NCI-H1092 (cell line): ENCODE measurements at places on chromosomes 12 and 14.
A peak's percentile ranks its signal among the peaks of the same experiment; 100 is the strongest.

DNA sequence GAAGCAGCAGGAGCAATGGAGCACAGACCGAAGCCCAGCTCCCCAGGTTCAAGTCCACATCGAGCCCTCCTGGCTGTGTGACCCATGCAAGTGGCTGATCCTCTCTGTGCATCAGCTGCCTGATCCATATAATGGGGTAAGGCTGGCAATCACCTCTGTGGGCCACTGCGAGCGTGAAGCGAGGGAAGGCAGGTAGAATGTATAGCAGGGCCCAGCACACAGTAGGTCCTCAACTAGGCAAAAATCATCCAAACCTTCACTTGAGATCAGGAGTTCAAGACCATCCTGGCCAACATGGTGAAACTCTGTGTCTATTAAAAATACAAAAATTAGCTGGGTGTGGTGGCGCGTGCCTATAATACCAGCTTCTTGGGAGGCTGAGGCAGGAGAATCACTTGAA lies 102.6 kb downstream of the SCARB1 start:
- DNase-seq, result no peak

DNA sequence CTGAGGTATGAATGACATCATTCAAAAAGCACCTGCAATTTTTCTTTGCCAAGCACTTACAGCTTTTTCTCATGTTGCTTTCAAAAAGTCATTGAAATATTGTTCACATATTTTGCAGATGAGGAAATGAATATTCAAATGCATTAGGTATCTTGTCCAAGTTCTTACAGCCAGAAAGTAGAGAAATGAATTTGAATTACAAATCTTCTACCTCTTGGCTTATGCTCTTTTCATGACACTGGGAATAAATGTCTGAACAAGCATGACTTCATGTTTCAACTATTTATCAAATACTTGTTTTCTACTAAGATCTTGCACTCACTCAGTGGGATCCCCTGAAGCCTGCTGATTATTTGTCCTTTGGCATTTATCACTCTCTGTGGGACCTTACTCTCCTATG lies 267.2 kb upstream of the BTG1 start:
- no peak for DNase-seq

- no peak for DNase-seq
Observed at GRCh38 chr14:21073921-21074320, 3.8 kb downstream of the ARHGEF40 start.

- DNase-seq, result no peak
Observed at GRCh38 chr12:116719731-116720528, 17.9 kb downstream of the SPRING1 start.

DNA sequence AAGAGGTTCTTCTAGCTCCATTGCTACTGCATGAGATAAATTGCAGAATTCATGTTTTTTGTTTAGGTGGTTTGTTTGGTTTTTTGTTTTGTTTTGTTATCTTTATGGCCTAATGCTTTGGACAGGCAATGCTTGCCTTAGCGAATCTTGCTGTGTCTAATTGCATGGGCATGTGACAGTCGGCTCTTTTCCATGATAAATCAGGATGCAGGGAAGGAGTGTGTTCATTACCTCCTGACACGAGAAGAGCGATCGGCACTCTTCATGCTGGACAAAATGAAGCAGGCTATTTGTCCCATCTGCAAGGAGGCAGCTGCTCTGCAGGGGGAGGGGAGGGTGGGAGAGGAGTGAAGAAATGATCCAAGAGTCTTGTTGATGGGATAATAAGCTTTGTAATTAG lies 6.5 kb downstream of the CCDC60 start:
- no peak for DNase-seq

GRCh38 chr12:101501410-101501995 lies 26.4 kb downstream of the SPIC start:
- no peak for DNase-seq

GRCh38 chr14:22466491-22466890 lies 122.5 kb downstream of the DAD1 start:
- no peak for DNase-seq

GRCh38 chr12:126668538-126668937 lies 1598.4 kb upstream of the TMEM132C start:
- no peak for DNase-seq

DNA sequence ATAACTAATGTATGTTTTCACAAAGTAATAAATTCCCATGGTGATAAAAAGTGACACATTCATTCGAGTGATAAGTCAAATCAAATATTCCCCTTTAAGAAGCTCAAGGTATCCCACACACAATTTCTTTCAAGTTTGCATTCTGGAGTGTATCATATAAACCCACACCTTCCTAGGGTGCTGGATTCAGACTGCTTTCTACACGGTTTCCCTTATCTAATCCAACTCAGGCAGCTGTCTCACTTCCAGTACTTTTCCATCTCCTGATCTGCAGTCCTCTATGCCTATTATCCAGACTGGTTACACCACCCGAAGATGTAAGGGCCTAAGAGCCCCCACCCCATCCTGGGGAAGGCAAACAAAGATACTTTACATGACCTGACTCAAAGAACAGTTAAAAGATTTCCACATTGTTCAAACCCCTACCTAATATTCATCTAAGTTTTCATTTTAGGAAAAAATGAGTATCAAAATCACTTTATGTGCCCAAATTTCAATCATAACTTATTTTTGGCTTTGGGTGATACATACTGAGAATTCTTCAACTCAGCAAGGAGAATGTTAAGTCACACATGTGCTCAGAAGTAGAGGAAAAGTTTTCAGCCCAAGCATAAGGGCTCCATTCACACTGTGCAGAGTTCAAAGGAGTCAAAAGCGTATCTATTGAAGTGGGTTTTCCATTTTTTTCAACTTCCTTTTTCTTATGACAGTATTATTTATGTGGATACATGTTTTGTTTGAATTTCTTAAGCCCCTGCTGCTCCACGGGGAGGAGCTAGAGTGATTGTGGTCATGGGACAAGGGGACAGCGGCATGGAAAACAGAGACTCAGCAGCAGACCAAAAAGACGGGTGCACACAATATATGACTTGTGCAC lies 41.8 kb downstream of the CORO1C start:
- no peak for DNase-seq

DNA sequence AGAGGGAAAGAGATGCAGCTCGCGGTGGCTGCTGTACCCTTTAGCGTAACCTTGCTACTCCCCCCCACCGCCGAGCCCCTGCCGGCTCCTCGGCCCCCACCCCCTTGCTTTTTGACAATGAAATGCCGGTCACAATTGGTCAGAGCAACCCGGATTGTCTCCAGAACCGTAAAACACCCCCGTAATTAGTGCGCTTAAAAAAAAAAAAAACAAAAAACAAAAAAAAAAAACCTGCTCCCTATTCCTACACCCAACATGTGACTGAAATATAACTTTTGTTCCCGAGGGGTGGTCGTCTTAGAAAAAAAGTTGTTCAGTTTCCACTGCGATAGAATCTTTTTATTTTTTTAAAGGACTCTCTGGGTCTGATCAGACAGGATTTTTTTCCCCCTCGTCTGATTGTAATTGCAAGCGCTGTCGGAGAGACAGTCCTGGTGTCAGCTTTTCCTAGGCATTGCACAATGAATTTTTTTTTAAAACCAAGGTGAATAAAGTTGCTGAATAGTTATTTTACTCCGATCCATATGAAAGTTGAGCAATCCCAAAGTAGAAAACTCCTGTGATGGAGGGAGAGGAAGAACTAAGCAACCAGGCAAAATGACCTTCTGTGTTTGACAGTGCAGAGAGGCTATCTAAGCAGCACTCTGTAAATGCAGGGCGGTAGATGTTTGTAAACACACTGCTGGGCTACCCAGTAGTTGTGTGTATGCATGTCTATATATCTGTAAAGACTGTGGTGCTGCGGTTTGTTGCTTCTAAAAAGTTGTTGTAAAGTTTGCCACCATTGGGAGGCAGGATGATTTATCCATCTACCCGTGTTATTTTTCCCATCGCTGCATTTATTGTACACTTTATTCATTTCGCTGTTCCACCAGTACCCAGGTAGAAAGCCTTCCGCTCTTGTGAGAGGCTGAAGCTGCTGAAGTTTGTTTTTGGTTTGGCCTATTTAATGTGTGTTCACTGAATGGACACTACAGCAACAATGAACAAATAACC lies 1.1 kb downstream of the ETV6 start:
- peak; percentile 46 for DNase-seq

GRCh38 chr14:71341156-71341555 lies 433.9 kb downstream of the PCNX1 start:
- DNase-seq, result no peak

GRCh38 chr14:28381656-28382055 lies 384.9 kb upstream of the FOXG1 start:
- no peak for DNase-seq

- no peak for DNase-seq
Observed at GRCh38 chr14:75109877-75110276, 17.0 kb downstream of the NEK9 start.

DNA sequence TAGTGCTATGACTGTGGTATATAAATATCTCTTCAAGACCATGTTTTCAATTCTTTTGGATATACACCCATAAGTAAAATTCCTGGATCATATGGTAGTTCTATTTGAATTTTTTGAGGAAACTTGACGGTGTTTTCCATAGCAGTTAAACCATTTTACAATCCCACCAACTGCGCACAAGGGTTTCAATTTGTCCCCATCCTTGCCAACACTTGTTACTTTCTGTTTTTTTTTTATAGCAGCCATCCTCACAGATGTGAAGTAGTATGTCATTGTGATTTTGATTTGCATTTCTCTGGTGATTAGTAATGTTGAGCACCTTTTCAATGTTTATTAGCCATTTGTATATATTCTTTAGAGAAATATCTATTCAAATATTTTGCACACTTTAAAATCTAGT lies 14.5 kb upstream of the A2M start:
- no peak for DNase-seq

DNA sequence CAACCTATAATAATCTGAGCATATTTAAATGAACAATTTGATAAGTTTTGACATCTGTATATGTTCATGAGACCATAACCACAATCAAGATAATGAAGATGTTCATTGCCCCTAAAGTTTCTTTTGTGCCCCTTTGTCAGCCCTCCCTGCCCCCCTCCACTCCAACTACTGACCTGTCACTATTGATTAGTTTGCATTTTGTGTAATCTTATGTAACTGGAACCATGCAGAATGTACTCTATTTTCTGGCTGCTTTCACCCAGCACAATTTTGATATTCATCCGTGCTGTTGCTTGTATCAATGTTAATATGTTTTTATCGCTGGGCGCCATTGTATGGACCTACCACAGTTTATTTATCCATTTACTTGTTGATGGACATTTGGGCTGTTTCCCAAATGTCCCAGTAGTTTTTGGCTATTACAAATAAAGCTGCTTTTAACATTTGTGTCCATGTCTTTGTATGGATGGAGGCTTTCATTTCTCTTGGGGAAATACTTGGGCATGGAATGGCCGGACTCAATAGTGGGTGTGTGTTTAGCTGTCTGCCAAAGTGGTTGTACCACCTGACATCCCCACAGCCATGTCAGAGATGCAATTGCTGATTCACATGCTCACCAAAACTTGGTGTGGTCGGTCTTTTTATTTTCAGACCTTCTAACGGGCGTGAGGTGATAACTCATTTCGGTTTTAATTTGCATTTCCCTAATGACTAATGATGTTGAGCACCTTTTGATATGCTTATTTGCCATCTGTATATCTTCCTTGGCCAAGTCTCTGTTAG lies 38.9 kb downstream of the EML1 start:
- no peak for DNase-seq

- DNase-seq, result no peak
Observed at GRCh38 chr12:50224026-50224692, 57.0 kb upstream of the CERS5 start.

- no peak for DNase-seq
Observed at GRCh38 chr14:71116568-71117122, 209.4 kb downstream of the PCNX1 start.

DNA sequence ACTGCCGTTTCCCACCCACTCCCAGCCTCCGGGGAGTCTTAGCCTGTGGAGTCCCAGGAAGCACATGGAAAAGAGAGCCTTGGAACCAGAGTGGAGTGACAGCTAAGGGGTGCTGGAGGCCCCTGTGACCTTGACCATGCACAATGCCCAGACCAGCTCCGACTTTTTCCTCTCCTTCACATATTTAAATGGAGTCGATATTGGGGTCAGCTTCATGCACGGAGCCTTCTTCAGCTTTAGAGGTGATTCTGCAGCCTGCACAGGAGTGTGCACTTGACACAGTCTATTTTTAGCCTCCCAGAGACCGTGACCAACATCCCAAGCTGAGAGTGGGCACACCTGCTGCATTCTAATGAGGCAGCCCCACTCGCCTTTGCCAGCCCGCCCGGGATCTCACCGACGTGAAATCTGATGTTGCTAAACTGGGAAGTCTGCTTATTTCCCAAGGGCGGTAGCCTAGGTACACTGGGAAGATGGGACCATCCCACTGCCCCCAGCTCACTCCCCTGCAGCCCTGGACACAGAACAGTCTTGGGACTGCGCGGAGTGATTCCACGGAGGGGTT lies 47.5 kb downstream of the PRMT8 start:
- DNase-seq, result peak; percentile 24

GRCh38 chr12:127054531-127054930 lies 1212.4 kb upstream of the TMEM132C start:
- no peak for DNase-seq

GRCh38 chr12:49505672-49506071 lies 33.2 kb upstream of the KCNH3 start:
- no peak for DNase-seq

- no peak for DNase-seq
Observed at GRCh38 chr12:51974646-51975045, 23.1 kb downstream of the ACVR1B start.

GRCh38 chr12:2003676-2004112 lies 563 bp downstream of the DCP1B start:
- no peak for DNase-seq

GRCh38 chr12:116426391-116427136 lies 132.6 kb upstream of the MAP1LC3B2 start:
- no peak for DNase-seq

DNA sequence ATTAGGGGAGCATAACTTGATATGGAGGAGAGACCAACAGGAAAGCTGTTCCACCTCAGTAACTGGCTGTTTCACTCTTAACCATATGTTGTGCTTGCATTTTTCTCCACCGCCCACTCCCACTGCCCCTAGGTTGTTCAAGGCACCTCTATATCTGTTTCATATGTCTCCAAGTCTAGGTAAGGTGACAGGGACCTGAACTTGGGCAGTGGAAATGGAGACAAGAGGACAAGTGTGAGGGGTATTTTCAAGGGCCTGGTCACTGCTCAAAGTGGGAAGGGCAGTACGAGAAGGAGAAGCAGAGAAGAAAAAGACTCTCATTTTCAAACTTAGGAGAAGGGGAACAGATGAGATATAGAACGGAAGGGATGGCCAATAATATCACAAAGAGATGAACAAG lies 3.1 kb downstream of the SLC38A1 start:
- DNase-seq, result no peak

DNA sequence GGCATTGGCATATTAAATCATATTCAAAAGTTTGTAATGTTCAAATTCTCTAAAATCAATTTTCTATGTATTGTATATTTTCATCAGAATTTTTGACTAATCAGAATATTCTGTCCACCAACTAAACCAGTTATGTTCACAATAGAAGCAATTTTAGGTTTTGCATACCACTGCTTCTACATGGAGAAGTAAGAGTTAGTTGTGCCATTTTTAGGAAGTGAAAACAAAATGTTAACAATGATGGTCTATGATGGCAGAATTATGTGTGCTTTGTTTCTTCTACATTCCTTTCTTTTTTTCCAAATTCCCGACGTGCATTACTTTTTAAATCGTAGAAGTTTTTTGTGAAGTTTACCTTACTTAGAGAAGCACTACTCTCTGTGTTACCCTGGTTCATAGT lies 29.5 kb downstream of the ABHD12B start:
- no peak for DNase-seq
